Endothelial cell of coronary artery (primary cell): ENCODE measurements at places on chromosomes 16 and 17. TPM values are rescaled to one million over a fixed set of nuclear protein-coding genes. Genes with fewer than 3 reads are reported as not detected.

The LHX1 gene
- total RNA-seq: not detected in 2 replicates

The CDR2 gene
- total RNA-seq: 45.0 and 52.8 TPM in 2 replicates

The CBLN1 gene
- total RNA-seq: not detected in 2 replicates

The EPN3 gene
- total RNA-seq: under 0.01 and 0.09 TPM in 2 replicates

The PIPOX gene
- 2.0 TPM in 2 replicates for total RNA-seq

The EVPL gene
- not detected in 2 replicates for total RNA-seq

The FBXL20 gene
- total RNA-seq: 9.8 and 11.3 TPM in 2 replicates

The CHMP1A gene
- total RNA-seq: 103 and 106 TPM in 2 replicates

The VPS25 gene
- 40.4 and 46.0 TPM in 2 replicates for total RNA-seq

The PIRT gene
- not detected in 2 replicates for total RNA-seq

The CACNA1G gene
- not detected in 2 replicates for total RNA-seq

The CACNG1 gene
- total RNA-seq: not detected in 2 replicates

The AIPL1 gene
- not detected in 2 replicates for total RNA-seq

The CMTM2 gene
- 0.09 TPM in 1 of 2 replicates, not detected in the other for total RNA-seq

The DNAAF8 gene
- total RNA-seq: 0.45 and 0.56 TPM in 2 replicates

The MARVELD3 gene
- total RNA-seq: not detected in 2 replicates

The AURKB gene
- 16.0 and 35.2 TPM in 2 replicates for total RNA-seq

The RAB40C gene
- total RNA-seq: 9.3 and 10.2 TPM in 2 replicates

The GAS7 gene
- not detected in 2 replicates for total RNA-seq

The MTMR4 gene
- total RNA-seq: 33.7 and 36.7 TPM in 2 replicates

The PRR15L gene
- total RNA-seq: not detected in 2 replicates

The CAVIN1 gene
- total RNA-seq: 733 and 826 TPM in 2 replicates

The RANBP10 gene
- 4.6 and 5.6 TPM in 2 replicates for total RNA-seq

The CACNG5 gene
- not detected in 2 replicates for total RNA-seq
